ENCODE measurements at places on chromosomes 11 and 22. TPM values are rescaled to one million over a fixed set of nuclear protein-coding genes. Genes with fewer than 3 reads are reported as not detected.

- DNase-seq, result no peak
- H3K27ac ChIP-seq, result no peak overlapping the region
- peaks cover 9% of the 10 kb centered on the region for H3K36me3 ChIP-seq
- no peak overlapping the region for H3K4me3 ChIP-seq
- no peaks in the 10 kb centered on the region for H3K27me3 ChIP-seq
Measured at GRCh38 chr11:72998676-72999075, 143.4 kb downstream of the FCHSD2 start.

GRCh38 chr11:2214527-2215229, 43.1 kb upstream of the TH start:
- no peak overlapping the region for H3K4me3 ChIP-seq
- H3K27me3 ChIP-seq, result no peaks in the 10 kb centered on the region
- no peak overlapping the region for H3K27ac ChIP-seq
- no peak for DNase-seq
- no peaks in the 10 kb centered on the region for H3K36me3 ChIP-seq

- H3K36me3 ChIP-seq, result no peaks in the 10 kb centered on the region
- no peak for DNase-seq
- no peak overlapping the region for H3K27ac ChIP-seq
- no peaks in the 10 kb centered on the region for H3K27me3 ChIP-seq
Measured at GRCh38 chr11:75394085-75394840, 5.1 kb upstream of the RPS3 start.

- H3K27me3 ChIP-seq, result no peaks in the 10 kb centered on the region
- H3K4me3 ChIP-seq, result no peak overlapping the region
- no peaks in the 10 kb centered on the region for H3K36me3 ChIP-seq
- no peak overlapping the region for H3K27ac ChIP-seq
- H3K4me1 ChIP-seq, result no peaks in the 10 kb centered on the region
Measured at GRCh38 chr11:76592961-76593360, 77.6 kb downstream of the LRRC32 start.

GRCh38 chr11:87281496-87281895, 243.8 kb downstream of the TMEM135 start:
- H3K27ac ChIP-seq, result no peak overlapping the region
- no peak overlapping the region for H3K4me3 ChIP-seq
- no peaks in the 10 kb centered on the region for H3K4me1 ChIP-seq
- no peaks in the 10 kb centered on the region for H3K27me3 ChIP-seq
- no peak for DNase-seq

DNA sequence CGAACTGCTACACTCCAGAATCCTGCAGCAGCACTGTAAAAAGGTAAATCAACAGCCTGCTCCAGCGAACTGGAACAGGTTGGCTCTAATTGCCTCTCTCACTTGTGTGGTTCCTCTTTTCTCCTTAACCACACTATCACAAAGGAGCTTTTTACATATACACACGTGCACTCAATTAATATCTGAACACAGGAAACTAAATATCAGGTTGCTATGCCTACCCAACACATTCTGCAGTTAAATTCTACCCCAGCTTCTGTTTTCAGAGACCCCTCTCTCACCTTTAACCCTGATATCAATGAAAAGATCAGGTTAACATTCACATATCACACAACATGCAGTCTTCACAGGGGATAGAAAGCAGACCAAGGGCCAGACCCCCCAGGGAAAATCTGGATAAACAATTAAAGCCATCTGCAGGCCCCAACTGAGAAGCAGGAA, 11.0 kb downstream of the RBFOX2 start:
- no peak overlapping the region for H3K27ac ChIP-seq
- no peaks in the 10 kb centered on the region for H3K36me3 ChIP-seq
- DNase-seq, result no peak
- no peaks in the 10 kb centered on the region for H3K4me1 ChIP-seq

DNA sequence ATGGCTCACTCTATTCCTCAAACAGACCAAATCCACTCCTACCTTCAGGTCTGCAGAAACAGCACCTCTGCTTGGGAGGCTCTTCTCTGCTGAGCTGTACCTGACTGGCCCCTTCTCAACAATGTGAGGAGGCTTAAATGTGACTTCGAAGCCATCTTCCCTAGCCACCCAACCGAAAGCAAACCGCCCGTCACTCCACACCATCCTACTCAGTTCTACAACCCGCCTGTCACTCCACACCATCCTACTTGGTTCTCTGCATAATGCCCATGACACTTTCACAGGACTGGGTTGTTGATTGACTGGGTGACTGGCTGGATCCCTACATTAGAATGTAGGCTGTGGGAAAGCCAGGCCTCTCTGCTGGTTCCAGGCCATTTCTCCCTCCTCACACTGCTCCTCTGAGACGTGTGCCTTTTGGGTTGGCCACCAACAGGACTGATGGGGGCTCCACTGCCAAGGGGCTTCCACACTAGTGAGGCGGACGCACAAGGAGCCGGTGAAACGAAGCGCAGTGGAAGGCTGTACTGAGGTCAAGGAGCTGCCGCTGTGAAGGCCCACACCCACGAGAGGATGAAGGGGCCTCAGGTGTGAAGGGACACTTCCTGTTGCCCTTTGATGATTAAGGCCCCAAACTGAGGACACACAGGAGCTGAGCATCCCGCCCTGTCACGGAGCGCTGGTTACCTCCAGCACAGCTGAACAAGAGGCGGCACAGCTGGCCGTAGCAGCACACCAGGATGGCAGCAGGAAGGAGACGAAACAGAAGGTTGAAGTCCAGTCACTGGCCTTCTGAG, 47.5 kb upstream of the SPATA19 start:
- DNase-seq, result no peak
- H3K27ac ChIP-seq, result no peak overlapping the region
- H3K27me3 ChIP-seq, result no peaks in the 10 kb centered on the region
- H3K36me3 ChIP-seq, result no peaks in the 10 kb centered on the region
- H3K4me1 ChIP-seq, result no peaks in the 10 kb centered on the region

DNA sequence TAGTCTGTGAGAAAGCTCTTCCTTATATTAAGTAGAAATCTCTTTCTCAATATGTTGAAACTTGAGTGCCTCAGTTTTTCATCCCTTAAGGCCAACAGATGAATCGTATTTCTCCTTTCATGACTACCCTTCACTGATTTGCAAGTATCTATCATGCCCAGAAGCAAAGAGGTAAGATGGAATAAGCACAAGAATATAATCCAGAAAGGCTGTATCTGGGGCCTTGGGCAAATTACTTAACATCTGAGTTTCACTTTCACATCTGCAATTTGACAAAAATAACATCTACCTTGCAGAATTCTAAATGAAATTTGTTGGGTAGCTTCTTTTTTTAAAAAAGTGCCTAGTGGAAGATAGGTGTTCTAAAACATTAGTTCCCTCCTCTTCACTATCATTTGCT, 552.4 kb upstream of the ANO5 start:
- no peaks in the 10 kb centered on the region for H3K4me1 ChIP-seq
- H3K27ac ChIP-seq, result no peak overlapping the region
- H3K27me3 ChIP-seq, result no peaks in the 10 kb centered on the region

- H3K27ac ChIP-seq, result no peak overlapping the region
- no peaks in the 10 kb centered on the region for H3K36me3 ChIP-seq
- H3K4me3 ChIP-seq, result no peak overlapping the region
- DNase-seq, result no peak
- H3K27me3 ChIP-seq, result no peaks in the 10 kb centered on the region
Measured at GRCh38 chr11:12280838-12281565, 96.4 kb upstream of the PARVA start.

- H3K4me1 ChIP-seq, result peaks cover 78% of the 10 kb centered on the region
- H3K27me3 ChIP-seq, result no peaks in the 10 kb centered on the region
- DNase-seq, result peak; percentile 57
- H3K4me3 ChIP-seq, result peak overlapping the region; percentile 66
- peaks cover 19% of the 10 kb centered on the region for H3K36me3 ChIP-seq
Measured at GRCh38 chr11:118910309-118911112, 15.2 kb downstream of the BCL9L start.

Gene OR52I1
- not detected for total RNA-seq

Gene FBXO3
- 22.6 TPM for total RNA-seq

Gene GGTLC3
- not detected for total RNA-seq

Gene CARD10
- total RNA-seq, result 1.0 TPM

Measured in naive thymus-derived CD4-positive, alpha-beta T cell (primary cell).